Right hindlimb (tissue), 1 donor: ENCODE measurements at places on chromosomes 6 and 20.
A peak's percentile ranks its signal among the peaks of the same experiment; 100 is the strongest.

DNA sequence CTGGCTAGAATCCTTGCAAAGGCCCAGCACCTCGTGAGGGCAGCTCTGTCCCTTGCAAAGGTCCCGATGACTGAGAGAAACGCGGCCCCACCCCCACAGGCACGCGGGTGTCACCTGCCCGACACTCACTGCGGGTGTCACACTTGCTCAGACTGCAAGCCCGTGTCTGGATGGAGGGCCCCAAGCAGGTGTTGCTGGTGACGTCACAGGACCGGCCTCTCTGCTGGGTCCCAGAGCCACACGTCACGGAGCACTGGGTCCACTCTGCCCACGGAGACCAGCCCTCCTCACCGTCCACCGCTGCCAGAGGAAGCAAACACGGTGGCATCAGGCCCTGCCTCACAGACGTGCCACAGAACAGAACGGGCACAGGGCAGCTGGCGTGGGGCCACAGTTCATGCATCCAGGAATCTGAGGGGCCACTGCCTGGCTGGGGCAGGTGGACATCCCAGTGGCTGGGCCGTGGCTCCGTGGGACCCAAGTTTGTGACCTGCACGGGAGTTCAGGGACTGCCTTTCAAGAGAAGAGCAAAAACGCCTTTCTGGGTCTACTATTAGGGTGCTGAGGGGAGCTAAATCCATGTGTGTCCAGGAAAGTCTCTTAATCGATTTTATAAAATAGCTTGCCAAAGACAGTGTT lies 16.0 kb downstream of the THBS2 start:
- no peak for DNase-seq

- DNase-seq = no peak
Measured at GRCh38 chr6:5997420-5997987, 9.2 kb downstream of the NRN1 start.

- no peak for DNase-seq
Measured at GRCh38 chr6:107803957-107804356, 20.2 kb downstream of the SCML4 start.

GRCh38 chr6:157625764-157626163 lies 197.3 kb upstream of the SNX9 start:
- DNase-seq = no peak

DNA sequence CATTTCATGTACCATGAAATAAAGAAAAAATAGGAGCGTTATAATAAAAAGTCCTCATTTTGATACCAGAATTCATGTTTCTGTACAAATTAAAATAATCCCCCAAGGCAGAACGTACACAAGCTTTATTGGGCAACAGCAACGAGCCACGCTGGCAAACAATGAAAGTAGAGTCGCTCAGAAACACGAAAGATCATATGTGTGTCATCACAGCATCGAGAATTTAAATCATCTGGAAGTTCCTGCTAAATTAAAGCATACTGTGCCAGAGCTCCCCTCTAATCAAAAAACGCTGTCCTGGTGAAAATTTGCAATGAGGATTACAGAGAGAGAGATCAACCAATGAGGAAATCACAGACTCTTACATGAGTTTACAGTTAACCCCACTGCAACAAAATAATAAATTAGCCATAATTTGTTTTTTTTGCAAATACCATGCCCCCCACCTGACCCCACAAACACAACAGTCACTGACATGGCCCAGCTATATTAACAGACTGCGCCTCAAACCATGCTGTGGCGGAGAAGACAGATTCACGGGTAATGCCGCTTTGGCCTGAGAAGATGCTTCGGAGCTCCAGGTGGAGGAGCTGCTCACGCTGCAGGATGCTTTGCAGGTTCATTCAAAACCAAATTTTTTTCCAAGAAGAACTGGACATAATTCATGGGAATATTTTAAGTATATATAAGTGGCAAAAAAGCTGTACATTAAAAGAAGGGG lies 54.3 kb upstream of the NFATC2 start:
- DNase-seq = no peak

DNA sequence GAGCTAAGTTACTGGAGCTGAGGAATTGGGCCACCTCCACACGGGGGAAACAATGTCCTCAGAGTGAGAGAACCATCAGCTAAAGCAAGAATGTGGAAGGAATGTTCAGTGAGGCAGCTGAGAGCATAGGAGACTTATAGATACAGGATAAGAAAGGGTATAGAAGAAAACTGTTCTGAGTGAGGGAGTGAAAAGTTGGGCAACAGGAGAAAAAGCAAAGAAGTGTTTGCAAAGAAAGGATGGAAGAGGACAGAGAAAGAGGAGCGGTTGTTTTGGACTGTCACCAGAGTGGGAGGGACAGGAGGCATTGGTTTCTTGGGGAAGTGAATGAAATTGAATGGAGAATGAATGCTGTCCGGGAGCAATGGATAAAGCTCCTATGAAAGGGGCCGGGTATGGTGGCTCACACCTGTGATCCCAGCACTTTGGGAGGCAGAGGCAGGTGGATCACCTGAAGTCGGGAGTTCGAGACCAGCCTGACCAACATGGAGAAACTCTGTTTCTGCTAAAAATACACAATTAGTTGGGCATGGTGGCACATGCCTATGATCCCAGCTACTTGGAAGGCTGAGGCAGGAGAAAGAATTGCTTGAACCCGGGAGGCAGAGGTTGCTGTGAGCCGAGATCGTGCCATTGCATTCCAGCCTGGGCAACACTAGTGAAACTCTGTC lies 296.5 kb downstream of the ADGB start:
- no peak for DNase-seq

GRCh38 chr6:134307870-134308269 lies 10.0 kb downstream of the SGK1 start:
- no peak for DNase-seq

GRCh38 chr6:109069746-109070145 lies 24.9 kb downstream of the SESN1 start:
- DNase-seq = no peak

DNA sequence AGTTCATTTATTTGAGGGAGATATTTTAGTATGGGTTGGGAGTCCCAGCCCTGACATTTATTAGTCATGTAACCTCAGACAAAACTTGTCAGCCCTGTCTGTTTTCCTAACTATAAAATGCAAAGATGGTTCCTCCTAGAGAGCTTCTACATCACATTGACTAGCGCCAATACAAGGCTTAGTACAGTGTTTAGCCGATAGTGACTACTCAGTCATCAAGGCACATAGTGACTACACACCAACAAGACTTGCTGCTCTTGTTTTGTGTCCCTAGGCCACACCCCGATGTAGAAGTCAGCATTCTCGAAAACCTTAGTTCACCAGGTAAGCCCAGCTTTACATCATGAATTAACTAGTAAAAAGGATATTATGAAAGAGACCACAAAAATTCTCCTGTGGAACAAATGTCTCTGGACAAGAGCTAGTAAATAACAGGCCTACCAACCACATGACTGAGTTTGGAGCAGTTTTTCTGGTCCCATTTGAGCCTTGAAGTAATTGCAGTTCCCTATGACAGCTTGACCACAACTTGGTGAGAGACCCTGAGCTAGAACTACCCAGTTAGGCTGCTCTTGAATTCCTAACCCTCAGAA lies 68.8 kb downstream of the PFDN4 start:
- no peak for DNase-seq

GRCh38 chr6:13711324-13711732 lies 307 bp downstream of the RANBP9 start:
- DNase-seq = no peak

DNA sequence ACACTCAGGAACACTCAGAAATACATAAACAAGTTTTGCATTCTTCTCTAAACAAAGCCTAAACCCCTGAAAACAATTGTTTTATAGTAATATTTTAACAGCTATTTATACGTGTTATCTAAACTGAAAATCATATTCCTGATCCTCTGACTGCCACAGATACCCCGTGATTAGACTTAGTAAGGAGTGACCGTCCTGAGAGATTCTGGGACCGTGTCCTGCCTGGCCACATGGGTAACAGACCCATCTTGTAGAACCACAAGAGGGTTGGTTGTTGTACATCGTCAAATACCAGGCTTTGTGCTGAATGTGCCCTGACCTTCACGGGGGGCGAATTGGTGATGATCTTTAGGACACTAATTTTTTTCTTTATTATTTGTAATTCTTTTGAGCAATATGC lies 214.4 kb downstream of the TMEM242 start:
- DNase-seq = no peak

GRCh38 chr20:51340451-51340840 lies 202.1 kb downstream of the NFATC2 start:
- no peak for DNase-seq

DNA sequence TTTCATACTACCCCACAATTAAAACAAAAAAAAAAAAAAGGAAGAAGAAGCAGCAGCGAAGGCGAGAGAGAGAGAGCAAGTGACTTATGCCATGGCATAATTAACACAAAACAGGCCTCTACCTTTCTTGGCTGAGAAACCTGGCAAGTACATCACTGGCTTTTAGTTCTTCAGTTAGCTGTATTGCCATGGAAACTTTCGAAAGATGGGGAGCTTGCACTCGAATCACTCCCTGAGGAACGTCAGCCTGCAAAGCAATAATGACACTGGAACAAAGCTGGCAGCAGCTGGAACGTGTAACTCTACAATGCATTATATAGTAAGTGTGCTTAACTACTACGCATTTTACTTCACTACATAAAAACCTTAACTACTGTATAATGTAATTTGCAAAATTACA lies 126.1 kb downstream of the ARHGAP18 start:
- no peak for DNase-seq

DNA sequence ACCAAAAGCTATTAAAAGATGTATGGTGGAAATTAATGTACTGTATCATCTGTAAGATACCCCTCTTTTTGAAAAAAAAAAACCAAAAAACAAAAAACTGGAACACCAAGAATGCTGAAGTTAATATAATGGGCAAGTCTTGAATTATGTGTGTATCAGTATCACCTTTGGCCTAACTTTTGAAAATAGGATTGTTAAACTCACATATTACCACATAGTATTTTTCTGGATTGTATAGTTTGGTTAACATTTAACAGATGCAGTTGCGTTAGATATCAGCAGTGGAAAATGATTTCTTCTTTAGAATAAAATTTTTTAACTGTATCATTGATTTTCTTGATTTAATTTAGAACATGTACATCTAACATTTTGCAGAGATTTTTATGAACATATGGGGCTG lies 118.5 kb downstream of the LRRC1 start:
- DNase-seq = no peak

GRCh38 chr6:87723170-87724078 lies 21.4 kb upstream of the AKIRIN2 start:
- peak; percentile 62 for DNase-seq

GRCh38 chr20:63652192-63652980 lies 838 bp downstream of the STMN3 start:
- DNase-seq = peak; percentile 62

GRCh38 chr6:63447134-63447533 lies 125.1 kb upstream of the LOC128125822 start:
- no peak for DNase-seq

GRCh38 chr6:30061858-30062458 lies 893 bp downstream of the POLR1H start:
- DNase-seq = no peak

DNA sequence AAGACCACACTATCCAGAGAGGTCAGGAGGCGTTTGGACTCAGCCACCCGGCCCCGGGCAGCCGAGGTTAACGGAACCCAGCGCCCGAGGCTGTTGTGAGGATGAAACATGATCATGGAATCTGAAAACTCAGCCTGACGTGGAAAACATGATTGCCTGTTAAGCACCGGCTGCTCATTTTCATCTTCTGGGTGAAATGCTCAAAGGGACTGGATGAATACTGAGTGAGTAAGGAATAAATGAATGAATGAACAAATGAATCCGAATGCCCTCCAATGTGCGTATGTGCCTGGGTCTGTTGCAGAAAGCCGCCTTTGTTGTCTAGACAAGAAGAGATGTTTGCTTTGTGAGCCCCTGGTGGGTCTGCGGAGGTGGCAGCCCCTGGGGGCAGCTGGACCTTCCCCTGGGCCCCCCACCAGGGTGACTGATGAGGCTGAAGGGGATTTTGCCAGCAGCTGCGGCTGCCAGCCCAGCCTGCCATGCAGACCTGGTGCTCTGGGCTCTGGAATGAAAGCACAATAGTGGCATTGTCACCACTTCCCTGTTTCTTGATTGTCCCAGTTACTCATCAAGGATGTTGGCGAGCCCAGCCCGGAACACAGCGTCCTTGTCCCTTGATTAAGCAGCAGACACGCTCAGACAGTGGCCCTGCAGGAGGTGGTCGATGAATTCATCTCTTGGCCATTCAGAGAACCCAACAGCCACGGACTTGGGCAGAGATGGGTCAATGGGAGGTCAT lies 211.1 kb downstream of the ANKRD60 start:
- no peak for DNase-seq

GRCh38 chr6:91243436-91243835 lies 656.6 kb upstream of the MAP3K7 start:
- no peak for DNase-seq

DNA sequence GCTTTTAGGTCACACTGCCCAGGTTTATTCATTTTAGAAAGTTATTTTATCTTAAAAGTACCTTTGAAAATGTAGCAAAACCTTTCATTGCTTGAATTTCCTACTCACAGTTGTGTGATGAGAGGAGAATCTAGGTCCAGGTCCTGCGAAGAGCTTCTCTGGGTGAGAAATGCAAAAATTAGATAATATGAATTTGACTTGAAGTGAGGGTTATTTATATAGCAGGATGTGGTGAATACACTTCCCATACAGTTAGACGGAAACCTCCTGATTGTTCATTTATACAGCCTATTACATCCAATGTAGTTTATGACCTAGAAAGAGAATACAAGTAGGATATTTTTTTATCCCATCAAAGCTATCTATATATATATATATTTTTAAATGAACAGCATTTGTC lies 30.5 kb downstream of the CDKAL1 start:
- DNase-seq = no peak

DNA sequence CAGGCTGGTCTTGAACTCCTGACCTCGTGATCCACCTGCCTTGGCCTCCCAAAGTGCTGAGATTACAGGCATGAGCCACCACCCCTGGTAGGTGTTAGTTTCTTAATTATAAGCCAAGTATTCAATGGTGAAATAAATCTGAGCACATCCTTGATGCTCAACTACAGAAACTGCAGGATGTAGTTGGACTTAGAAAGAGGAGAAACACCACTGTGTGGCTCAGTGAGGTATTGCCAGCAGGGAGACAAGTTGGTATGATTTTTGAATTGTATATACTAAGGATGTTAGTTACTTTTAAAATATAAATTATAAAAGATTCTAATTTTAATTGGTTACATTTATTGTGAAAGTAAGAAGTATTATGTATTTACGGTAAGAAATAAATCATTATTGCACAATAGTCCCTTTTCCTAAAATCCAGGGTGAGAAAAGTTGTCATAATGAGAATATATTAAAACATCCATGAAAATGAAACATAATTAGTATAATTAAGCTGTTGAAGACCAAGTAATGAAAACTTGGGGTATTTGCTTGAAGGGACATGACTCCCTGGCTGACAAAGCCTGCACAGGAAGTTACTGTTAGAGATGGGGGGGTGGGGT lies 17.6 kb downstream of the SLC18B1 start:
- no peak for DNase-seq

GRCh38 chr6:63742060-63742459 lies 106.5 kb downstream of the PHF3 start:
- DNase-seq = no peak

GRCh38 chr20:25587536-25587935 lies 2.2 kb upstream of the NINL start:
- no peak for DNase-seq
